Epithelial cell of esophagus (primary cell): ENCODE measurements at places on chromosomes 12 and 14.

DNA sequence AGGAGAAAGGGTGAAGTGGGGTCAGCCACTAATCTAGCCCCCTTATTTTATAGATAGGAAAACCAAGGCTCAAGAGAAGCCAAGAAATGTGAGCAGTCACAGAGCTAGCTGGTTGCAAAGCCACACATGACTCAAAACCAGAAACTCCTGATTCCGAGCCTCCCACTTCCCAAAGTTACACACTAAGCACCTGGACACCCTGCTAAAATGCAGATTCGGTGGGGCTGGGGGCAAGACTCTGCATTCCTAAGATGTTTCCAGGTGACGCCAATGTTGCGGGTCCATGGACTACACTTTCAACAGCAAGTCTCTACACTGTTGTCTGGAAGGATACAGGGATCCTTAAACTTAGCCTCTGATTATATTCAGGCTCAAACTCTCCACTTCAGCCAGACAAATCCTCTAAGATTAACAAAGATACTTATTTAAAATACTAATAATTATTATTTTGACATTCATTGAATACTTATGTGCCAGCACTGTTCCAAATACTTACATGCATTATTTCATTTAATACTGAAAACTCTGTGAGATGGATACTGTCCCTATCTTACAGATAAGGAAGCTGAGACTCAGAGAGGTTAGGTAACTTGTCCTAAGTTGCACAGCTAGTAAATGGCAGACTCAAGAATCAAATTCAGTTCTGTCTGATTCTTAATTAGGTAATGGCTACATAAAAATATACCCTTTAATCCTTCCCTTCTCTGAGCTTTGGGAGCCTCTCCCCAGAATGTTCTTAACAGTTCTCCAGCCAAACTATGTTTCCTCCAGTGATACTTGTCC lies 81.4 kb downstream of the CRACR2A start:
- DNase-seq: peak; percentile 41

GRCh38 chr14:64612971-64613666 lies 63.4 kb downstream of the PPP1R36 start:
- no peak for DNase-seq

- DNase-seq: no peak
These were observed at the start of gene GLT1D1 for GRCh38 chr12:128852885-128853599. TSS of gene GLT1D1 (plus strand) at chr12:128853478. CDS start at chr12:128853582, 104 bp downstream.

DNA sequence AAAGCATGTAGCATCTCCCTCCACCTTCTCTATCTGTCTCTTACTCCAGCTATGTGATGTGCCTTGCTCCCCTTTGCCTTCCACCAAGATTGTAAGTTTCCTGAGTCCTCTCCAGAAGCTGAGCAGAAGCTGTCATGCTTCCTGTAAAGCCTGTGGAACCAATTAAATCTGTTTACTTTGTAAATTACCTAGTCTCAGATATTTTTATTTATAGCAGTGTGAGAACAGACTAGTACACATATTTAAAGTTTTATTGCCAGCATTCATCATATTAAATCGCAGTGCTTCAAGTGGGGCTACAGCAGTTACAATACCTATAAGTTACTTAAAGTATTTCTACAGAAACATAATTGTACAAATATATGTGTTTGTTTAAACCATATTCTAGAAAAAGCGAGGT lies 973.1 kb downstream of the SLC16A7 start:
- no peak for DNase-seq

DNA sequence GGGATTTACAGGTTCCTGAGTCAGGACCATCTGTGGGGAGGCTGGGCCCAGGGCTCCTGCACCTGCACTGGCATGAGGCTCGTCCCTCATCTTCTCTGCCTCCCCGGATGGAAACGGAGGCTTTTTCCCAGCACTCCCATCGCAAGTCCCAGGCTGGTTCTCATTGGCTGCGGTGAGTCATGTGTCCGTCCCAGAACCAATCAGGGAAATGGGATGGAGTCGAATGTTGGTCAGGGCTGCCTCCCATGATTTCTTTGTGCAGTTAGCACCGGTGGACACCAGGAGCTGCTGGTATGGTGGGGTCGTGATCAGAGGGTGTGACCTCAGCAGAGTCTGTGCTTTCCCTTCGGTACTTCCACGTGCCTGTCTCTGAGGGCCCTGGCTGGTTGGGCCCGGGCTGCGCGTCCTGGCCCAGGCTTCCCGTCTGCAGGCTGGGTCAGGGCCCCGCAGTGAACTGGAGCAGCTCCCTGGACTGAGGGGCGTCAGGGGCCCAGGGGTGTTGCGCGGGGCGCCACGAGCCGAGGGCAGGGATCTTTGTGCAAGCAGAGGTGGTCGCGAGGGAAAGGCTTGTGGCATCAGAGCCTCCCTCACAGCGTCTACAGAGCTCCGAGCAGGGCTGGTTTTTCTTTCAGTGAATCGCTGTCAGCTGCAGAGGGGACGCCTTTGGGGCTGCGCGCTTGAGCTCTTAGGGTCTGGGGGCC lies 168.1 kb downstream of the ADGRD1 start:
- no peak for DNase-seq

DNA sequence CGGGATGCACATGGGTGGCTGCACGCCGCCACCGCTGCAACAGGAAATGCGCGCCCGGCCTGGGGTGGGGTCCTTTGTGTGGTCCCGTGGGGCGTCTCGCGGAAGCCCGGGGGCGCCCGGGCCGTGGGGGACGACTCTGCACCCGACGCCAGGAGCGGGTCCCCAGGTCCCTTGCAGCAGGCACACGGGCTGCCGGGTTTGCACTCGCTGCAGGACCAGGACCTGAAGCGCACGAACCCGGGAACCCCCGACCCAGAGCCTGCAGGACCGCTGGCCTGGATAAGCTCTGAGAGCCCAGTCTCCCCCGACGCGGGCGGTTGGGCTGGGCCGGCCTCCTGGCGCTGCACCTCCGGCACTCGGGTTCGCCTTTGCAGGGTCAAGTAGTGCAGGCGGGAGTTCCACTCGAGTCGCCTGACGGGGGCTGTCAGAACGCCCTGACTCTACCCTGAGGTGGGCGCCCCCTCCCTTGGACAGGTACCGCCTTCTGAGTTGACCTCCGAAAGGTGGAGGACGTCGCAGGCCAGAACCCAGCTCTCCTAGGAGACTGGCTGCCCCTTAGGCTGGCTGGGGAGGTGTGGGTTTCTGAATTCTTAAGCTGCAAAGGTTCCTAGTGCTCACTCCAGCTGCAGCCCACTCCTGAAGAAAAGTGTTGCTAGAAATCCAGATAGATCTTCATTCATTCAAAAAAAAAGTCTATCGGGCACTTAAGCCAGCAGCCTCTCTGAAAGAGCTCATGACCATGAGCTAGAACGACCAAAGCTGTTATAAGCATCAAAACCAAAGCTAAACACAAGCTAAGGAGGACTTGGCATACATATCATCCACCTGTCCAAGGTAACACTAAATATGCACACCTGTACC lies 68.0 kb downstream of the RNF34 start:
- DNase-seq: no peak
